ENCODE measurements at places on chromosomes 2 and 18. TPM values are rescaled to one million over a fixed set of nuclear protein-coding genes. Genes with fewer than 3 reads are reported as not detected.

GRCh38 chr2:168357797-168358472, 98.1 kb upstream of the CERS6 start:
- no peak for DNase-seq

DNA sequence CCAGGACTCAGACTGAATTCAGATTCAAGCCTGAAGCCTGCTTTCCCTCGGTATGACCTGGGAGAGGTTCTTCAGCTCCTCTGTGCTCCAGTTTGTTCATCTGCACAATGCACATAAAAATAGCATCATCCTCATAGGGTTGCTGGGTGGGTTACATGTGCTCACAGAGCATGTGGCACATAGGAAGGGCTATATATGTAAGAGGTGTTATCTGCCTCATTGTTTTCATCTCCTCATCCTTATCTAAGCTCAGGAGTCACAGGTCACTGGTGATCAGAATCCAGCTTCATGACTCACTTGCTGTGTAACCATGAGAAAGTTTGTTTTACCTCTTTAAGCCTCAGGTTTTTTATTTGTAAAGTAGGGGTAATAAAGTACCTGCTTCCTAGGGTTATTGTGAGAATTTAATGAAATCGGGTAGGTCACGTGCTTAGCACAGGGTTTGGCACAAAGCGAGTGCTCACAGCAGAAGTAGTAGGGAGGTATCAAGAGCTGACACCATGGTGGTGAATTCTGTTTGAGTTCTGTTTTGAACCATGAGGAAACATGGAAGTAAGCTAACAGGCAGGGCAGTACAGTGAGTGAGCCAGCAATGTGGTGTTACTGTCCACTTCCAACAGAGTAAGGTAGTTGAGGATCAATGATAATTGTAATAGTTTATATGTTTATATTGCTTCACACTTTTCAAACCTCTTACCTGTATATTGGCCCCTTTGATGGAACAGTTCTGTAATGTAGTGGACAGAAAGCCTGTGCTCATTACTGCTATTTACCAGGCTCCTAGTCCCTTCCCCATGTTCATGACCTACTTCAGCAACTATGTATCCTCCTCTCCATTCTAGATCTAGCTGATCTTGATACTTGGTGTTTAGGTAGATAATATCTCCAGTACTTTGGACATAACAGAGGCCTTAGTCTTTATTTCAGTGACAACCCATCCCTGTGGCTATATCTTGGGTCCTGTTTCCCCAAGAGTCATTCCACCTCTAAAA, 141.4 kb upstream of the LTBP1 start:
- peak; percentile 78 for DNase-seq

The OTX1 gene
- polyA plus RNA-seq = 0.03 TPM

The TNFRSF11A gene
- polyA plus RNA-seq = 0.09 TPM

GRCh38 chr2:143843686-143844085, 676.2 kb downstream of the ZEB2 start:
- DNase-seq = no peak

DNA sequence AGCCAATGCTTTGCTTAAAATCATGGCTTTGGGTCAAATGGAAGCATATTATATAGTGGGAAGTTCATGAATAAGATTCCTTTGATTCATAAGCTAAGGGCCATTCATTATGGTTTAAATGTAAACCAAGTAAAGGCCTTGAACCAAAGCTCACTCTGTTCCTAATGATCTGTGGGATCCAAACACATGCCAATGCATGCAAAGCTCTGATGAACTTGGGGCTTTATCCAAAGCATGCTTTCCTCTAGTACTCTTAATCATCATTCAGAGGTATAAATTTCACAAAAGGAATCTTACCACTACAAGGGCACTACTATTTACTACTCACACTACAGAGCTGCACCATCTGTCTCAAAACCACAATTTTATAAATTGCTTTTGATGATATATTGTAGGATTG, 102.8 kb upstream of the RBMS1 start:
- DNase-seq = no peak

DNA sequence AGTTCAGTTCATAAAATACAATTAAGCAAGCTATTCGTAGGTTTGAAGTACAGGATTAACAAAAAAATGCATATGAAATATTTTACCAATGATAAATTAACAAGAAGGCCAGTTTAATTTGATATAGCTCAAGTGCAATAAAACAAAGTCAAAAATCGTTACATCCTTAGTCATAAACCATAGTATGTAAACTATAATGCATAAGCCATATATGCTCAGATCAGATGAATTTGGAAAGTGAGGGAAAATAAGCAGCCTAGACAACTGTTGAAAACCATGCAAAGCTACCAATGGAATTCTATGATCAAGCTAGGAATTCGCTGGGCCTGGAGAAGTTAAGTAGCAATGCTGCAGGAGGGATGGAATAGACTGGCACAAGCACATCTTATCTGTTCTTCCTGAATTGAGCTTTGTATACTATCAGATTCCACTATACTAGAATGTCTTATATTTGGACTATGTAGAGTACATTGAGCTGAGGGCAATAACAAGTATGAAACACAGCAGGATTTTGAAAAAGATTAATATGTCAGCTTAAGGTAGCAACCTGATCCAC, 682.0 kb downstream of the IRS1 start:
- DNase-seq = peak; percentile 66

The AKAIN1 gene
- polyA plus RNA-seq = not detected

GRCh38 chr2:138610201-138610953, 108.8 kb downstream of the SPOPL start:
- DNase-seq = no peak

DNA sequence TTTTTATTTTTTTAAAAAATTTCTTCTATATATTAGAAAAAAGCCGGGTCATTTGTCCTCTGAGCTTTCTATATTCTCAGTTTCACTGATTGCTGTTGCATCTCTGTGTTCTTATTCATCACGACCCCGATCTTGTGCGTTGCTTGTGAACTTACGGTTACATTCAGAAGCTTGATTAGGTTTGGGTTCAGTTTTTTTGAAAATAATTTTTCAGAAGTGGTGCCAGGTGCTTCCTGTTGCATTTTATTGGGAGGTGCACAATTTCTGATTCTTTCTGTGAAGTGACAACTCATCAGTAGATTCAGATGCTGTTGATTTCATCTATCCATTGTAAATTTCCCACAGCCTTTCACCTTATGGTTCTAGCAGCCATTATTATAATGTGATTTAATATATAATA, 147.3 kb downstream of the INHBB start:
- no peak for DNase-seq

- peak; percentile 51 for DNase-seq
Observed at GRCh38 chr2:24404491-24404921, 44.2 kb upstream of the ITSN2 start.

The KRTCAP3 gene
- polyA plus RNA-seq = 1.1 TPM

DNA sequence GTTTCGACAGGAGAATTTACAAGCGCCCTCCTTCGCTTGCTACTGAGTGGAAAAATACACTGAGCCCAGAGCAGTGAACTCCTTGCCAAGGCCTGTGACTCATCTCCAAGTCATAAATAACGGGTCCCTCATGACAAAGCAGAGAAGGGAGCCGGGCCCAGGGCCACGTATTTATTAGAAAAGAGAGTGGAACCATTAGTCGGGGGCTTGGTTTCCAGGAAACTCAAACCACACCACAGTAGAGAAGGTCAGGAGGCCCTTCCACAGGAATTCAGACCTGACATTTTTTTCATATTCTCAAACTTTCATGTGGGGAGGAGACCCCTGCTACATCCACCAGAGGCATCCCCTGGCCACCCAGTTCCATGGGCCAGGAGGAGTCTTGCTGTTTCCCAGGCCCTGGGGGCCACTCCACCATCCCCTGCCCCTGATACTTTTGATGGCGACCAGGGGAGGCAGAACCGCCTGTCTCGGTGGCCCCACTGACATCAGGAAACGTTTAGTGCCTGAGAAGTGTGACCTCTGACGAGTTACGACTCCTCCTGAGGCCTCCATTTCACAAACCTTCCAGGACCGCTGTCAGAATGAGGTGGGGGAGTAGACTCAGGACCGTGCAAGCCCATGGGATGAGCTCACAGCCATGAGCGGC, 289.7 kb downstream of the DYSF start:
- DNase-seq = peak; percentile 86

DNA sequence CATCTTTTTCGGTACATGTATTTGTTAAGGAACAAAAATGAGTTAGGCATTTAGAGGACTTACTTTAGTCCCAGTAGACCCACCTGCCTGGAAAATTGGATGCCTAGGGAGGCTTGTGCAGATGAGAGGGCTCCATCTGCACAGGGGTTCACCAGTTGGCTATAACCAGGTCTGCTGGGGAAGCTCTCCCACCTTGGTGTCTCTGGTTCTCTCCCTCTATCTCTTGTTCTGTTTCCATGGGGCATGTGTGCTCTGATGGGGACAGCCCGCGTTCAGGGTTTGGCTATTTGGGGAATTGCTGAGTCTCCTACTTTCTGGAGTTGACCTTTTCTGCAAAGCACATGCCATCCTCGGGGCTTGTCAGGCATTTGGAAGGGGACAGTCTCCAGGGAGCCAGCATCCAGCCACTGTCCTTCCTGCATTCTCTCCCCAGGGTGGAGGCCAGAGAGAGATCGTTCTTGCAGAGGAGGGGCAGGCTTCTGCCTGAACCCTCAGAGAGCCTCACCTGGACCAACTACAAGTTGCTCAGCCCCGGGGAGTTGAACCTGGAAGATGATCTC, 157.3 kb downstream of the KLHL29 start:
- DNase-seq = no peak

DNA sequence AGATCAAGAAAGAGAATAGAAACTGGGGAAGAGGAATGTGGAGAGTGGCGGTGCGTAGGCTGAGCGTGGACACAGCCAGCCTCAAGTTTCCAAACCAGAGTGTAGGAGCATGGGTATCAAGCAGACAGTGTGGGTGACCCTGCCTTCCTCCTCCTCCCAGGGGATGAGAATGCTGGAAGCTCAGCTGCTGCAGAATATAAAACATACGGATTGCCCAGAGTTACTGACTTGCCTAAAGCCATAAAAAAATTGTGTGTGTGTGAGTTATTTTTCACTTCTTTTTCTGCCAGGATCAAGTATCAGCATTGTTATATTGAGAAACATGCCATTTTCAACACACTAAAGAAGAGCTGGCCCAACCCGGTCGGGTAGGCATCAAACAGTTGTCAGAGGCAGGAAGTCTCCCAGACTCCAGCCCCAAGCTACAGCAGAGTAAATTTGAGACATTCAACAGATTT, 333.3 kb upstream of the ACVR2A start:
- DNase-seq = no peak

The ALPG gene
- not detected for polyA plus RNA-seq

GRCh38 chr2:54559006-54559445, 102.9 kb downstream of the SPTBN1 start:
- DNase-seq = no peak

DNA sequence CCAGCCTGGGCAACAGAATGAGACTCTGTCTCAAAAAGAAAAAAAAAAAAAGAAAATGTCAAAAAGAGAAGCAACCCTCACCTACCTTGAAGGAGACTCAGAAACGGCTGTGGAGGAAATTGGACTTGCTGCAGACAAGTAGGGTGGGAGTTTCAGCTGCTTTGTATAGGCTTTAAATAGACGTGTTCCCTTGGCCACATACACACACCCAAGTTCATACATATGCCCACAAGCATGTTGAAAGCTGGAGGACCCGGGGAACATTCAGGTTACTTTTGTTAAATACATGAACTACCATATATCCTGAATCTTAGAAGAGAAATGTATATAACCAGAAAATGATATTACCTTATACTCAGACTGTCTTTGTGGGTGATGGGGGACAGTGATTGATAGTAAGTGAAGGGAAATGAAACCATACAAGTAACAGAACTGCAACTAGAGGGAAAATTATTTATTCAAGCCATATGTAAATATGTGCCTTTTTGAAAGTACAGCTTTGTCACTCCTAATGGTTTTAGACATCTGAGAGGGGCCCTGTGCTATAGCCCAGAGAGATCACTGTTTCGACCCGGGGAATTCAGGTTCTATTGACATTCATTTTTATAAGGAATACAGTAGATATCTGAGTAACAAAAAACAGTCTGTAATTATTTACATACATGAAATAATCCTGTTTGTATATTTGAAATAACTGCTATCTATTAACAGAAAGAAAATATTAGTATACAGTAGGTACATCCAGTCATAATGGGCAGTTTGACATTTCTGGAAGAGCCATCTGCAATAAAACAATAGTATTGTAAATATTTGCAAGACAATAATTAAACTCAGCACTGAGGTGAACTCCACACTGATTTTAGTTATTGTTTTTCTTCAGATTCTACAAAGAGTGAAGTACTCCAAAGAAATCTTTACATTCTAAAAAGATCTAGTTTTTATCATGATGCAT, 48.0 kb upstream of the TGIF1 start:
- no peak for DNase-seq

The ASPRV1 gene
- polyA plus RNA-seq = 0.14 TPM

DNA sequence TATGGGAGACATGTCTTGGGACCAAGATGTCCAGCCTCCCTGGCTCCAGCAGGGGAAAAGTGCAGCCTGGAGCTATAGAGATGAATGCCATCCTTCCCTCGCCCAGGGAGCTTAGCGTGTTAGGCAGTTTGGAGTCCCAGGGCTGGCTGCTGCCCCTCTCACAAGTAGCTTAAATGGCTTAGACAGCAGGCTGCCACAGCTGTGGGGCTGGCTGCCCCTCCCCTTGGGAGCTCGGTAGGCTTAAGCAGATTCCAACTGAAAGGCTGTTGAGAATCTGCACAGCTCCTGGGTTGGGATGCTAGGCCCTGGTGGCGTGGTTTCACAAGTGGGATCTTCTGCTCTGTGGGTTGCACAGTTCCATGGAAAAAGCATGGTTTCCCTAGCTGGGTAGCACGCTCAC, 940.5 kb upstream of the DDX18 start:
- DNase-seq = no peak

The LCLAT1 gene
- 6.9 TPM for polyA plus RNA-seq

- DNase-seq = no peak
Observed at GRCh38 chr2:27177441-27178351, 28.9 kb downstream of the TCF23 start.

- no peak for DNase-seq
Observed at GRCh38 chr2:32366595-32366994, 9.8 kb downstream of the BIRC6 start.

- DNase-seq = no peak
Observed at GRCh38 chr2:127607399-127607908, 38.5 kb upstream of the GPR17 start.

Data from IMR-90 (cell line).